ENCODE measurements at places on chromosomes 4 and X. TPM values are rescaled to one million over a fixed set of nuclear protein-coding genes. Genes with fewer than 3 reads are reported as not detected.

DNA sequence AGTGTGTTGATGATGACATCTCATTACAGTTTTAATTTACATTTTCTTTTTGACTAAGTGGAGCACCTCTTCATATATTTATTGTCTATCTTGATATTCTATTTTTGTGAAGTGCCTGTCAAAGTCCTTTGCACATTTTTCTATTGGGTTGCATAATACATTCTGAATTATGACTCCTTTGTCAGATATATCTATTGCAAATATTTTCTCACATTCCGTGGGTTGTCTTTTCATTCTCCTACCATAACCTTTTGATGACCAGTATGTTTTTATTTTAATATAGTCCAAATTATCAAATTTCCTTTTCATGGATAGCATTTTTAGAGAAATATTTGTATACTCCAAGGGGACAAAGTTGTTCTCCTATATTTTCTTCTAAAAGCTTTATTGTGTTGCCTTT lies 126.4 kb downstream of the PJA1 start:
- no peak for DNase-seq

DNA sequence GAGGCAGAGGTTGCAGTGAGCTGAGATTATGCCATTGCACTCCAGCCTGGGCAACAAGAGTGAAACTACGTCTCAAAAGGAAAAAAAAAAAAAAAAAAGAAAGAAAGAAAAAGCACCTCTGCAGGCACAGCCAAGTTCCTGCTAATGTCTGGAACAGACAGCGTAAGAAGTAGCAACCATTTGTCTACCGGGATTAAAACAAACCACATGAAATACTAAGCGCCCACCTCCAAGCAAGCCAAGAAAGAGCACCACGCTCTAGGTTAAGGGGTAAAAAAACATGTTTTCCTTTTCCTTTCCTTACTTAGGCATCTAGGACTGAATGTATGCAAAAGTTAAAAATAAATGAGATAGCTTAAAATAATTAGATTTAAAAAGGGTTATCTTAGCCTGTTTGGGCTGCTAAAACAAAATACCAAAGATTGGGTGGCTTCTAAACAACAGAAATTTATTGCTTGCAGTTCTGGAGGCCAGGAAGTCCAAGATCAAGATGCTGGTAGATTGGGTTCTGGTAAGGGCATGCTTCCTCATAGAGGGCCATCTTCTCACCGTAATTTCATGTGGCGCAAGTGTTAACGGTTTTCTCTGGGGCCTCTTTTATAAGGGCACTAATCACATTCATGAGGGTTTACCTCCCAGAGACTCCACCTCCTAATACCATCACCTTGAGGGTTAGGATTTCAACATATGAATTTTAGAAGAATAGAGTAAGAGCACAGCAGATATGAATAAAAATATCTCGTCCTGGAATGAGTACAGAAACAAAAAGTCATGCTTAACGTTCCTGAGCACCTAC lies 12.3 kb downstream of the GPC4 start:
- DNase-seq: no peak

DNA sequence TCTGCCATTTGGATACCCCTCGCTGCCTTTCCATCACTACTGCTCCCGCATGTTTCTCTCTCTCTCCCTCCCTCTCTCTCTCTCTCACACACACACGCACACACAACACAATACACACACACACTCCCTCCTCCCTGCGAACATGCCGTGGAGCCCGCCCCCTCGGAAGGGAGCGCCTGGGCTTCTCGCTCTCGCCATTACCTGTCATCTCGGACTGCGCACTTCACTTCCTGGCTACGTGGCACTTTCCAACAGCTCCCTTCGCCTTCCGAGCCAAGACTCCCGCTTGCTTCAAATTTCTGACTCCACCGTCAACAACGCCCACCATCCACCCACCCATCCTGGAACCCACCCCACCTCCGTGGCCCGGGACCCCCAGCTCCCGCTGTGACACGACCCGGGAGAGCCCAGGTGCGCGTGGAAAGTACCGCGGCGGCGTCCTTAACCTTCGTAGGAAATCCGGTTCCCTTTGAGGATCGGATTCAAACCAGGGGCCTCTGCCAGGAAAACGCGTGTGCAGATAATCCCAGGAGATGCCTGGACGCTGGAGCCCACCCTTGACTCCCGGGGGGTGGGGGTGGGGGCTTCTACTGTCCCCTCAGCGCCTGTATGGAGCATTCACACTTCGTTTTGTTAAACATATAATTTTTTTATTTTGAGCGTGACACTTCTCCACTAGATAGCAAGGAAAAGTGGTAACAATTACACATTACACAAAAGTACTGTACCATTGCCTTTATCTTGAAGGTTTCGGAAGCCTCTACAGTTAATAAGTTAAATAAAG lies 12.5 kb downstream of the ARX start:
- no peak for DNase-seq

The MTNR1A gene
- total RNA-seq: not detected

The TMEM150C gene
- total RNA-seq: not detected

The DCAF12L2 gene
- total RNA-seq: not detected

Measured in activated T-helper 2 cell treated with anti-CD3 and anti-CD28 coated beads, Interferon-gamma antibody, Interleukin-2, Interleukin-4, amounts not matched to agents 10 μg/mL and 5 μg/mL and 100 μg/mL, durations not matched to agents 14 hours and 24 hours and 36 hours (primary cell).